A549 treated with CORT108297 at 1 μM for 4 hours (cell line): ENCODE measurements at places on chromosomes 4 and X. TPM values are rescaled to one million over a fixed set of nuclear protein-coding genes. Genes with fewer than 3 reads are reported as not detected.

ETFDH gene
- 4.9 to 5.2 TPM (median 5.0 TPM) in 5 replicates for total RNA-seq

TLL1 gene
- 0.09 to 0.30 TPM (median 0.15 TPM) in 5 replicates for total RNA-seq

RENBP gene
- 0.10 to 0.16 TPM in 2 of 5 replicates, not detected in the others for total RNA-seq

GAGE12E gene
- total RNA-seq: not detected in 5 replicates

ARAP2 gene
- 0.35 to 0.93 TPM (median 0.42 TPM) in 5 replicates for total RNA-seq

NPY2R gene
- total RNA-seq: 0.02 to 0.06 TPM (median 0.03 TPM) in 5 replicates

NPNT gene
- 0.22 to 0.37 TPM (median 0.32 TPM) in 5 replicates for total RNA-seq

CENPVL2 gene
- not detected in 5 replicates for total RNA-seq

AFAP1 gene
- total RNA-seq: 22.4 to 30.0 TPM (median 27.3 TPM) in 5 replicates
